Cardiac muscle cell (in vitro differentiated cells and primary cell): ENCODE measurements at places on chromosomes 6 and 20. TPM values are rescaled to one million over a fixed set of nuclear protein-coding genes. Genes with fewer than 3 reads are reported as not detected.

DNA sequence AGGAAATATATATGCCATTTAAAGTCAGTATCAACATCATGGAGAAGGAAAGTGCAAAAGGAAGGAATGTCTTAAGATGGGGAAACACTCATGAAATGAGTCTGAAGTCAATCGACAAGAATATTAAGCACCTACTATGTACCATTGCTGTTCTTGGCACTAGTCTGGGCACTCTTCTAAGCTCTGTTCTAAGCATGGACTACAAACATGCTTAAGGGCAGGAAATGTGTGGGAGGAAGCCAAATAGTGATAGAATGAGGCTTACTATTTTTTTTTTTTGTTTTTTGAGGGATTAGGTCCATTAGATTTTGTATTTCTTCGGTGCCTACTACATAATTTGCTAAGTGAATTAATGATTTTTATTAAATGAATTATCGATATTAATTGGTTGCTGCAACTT lies 83.8 kb upstream of the SUPT3H start:
- H3K27ac ChIP-seq, result no peak overlapping the region
- H3K27me3 ChIP-seq, result no peaks in the 10 kb centered on the region
- H3K4me3 ChIP-seq, result no peak overlapping the region
- DNase-seq, result peak; percentile 43

DNA sequence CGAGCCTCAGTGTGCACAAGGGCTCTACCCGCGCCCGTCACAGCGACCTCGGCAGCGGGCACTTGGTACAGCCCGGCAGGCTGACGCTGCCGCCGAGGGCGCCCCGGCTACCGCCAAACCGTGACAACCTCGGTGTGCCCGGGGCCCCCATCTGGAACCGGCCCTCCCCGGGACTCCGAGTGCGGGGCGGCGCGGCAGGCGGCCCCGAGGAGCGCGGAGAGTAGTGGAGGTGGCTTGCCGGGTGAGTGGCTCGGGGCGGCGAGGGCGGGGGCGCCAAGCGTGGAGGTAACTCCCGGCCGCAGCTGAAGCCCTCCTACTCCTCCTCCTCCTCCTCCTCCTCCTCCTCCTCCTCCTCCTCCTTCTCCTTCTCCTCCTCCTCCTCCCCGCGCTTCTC lies at the start of gene ISM1:
Gene ISM1, plus strand, starts transcription at position 371 of the 394 bp plus-strand sequence. CDS start 503 bp downstream, outside the sequence.
- H3K4me1 ChIP-seq, result no peaks in the 10 kb centered on the region
- no peak within 1 kb of the TSS for H3K27ac ChIP-seq
- peaks cover 75% of the 10 kb centered on the region for H3K27me3 ChIP-seq
- DNase-seq, result peak; percentile 36
- no peaks in the 10 kb centered on the region for H3K36me3 ChIP-seq

- H3K27ac ChIP-seq, result no peak overlapping the region
- peaks cover 6% of the 10 kb centered on the region for H3K4me1 ChIP-seq
- DNase-seq, result no peak
These were observed 52.0 kb upstream of the BMP2 start for GRCh38 chr20:6715401-6715941.

DNA sequence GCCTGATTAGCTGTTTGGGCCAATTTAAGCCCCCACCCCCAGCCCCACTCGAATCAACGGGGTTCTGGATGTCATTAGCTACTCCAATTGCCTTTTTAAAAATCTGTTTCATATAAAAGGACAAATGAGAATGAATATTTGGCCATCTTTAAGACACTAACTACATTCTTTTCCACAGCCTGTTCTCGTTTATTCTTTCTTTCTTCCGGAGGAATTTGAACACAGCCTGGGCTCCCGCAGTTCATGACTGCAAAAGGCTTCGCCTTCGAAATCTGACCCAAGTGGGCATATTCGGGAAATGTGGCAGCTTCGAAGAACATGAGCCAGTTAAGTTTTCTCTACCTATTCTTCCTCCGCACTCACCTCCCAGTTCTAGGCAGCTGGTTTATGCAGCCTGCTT lies 49.4 kb upstream of the NFATC2 start:
- H3K36me3 ChIP-seq, result no peaks in the 10 kb centered on the region
- H3K4me1 ChIP-seq, result peaks cover 7% of the 10 kb centered on the region
- no peak for DNase-seq
- no peak overlapping the region for H3K4me3 ChIP-seq
- no peak overlapping the region for H3K27ac ChIP-seq
- H3K27me3 ChIP-seq, result no peaks in the 10 kb centered on the region

DNA sequence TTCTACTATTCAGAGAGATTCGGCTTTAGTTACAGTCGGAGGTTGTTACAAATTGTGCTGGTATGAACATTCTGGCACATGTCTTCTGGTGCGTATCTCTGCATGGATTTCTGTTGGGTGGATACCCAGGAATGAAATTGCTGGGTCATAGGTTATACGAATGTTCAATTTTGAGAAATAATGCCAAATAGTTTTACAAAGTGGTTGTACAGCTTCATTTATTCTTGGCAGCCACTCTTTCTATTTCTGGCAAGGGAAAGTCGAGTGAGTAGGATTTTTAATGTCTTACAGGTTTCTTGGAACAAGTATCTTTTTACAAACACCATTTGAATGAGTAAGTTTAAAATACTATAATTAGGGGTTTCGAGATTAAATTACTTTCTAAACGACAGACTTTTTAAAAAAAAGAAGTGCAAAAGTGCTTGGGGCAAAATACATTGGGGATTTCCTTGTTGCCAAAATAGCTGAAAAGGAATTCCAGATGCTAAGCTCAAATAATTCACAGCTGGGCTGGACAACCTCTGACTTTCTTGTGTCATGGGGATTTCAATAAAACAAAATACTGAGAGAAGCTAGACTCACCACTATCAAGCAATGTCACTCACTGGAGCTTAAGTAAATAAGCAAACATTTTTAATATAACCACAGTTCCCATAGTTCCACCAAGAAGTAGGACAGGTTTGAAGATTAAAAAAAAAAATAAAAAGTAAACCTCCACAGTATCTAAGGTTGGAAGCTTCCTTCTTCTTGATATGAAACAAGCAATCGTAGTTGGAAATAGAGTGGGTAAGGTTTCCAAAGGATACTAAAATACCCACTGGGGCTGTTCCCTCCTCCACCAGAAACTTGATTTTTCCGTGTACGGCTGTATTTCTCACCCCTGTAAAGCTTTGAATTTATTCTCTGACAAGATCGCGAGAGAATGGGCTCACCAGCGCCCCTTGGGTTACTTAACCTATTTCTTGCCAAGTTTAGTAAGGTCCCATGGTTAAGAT lies 21.6 kb upstream of the GFOD1 start:
- H3K27ac ChIP-seq, result no peak overlapping the region
- no peak for DNase-seq
- H3K4me3 ChIP-seq, result no peak overlapping the region
- H3K4me1 ChIP-seq, result no peaks in the 10 kb centered on the region
- H3K36me3 ChIP-seq, result no peaks in the 10 kb centered on the region
- no peaks in the 10 kb centered on the region for H3K27me3 ChIP-seq

DNA sequence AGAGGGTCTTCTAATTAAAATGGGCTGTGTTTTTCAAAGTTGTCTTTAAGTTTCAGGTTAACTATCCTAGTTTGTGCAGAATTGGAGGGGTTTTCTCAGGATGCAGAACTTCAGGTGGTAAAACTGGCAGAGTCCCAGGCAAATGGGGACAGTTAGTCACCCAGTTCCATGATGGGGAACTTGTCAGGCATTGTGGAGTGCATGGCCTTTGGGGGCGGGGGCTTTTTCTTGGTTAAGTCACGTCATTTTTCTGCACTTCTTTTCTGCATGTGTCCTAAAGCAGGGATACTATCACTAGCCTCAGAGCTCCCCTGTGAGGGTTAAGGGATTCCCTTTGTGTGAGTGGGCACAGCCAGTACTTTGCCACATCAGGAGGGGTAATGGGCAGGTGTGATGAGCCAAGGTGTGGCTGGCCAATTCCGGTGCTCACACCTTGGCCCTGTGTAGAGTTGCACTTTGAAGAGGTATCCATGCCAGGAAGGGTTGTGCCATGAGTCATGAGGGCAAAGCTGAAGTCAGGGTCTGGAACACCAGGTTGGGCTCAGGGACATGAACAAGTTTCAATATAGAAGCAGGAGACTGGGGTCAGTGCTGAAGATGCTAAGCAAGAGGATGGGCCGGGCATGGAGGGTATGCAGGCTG lies 126.0 kb upstream of the RREB1 start:
- H3K27ac ChIP-seq, result no peak overlapping the region
- no peak for DNase-seq
- no peaks in the 10 kb centered on the region for H3K36me3 ChIP-seq
- H3K27me3 ChIP-seq, result no peaks in the 10 kb centered on the region

GRCh38 chr6:20840675-20841074 lies 306.4 kb downstream of the CDKAL1 start:
- H3K4me1 ChIP-seq, result no peaks in the 10 kb centered on the region
- no peak for DNase-seq
- H3K27ac ChIP-seq, result no peak overlapping the region
- no peaks in the 10 kb centered on the region for H3K27me3 ChIP-seq
- H3K36me3 ChIP-seq, result no peaks in the 10 kb centered on the region

The TBX18 gene
- total RNA-seq, result 5.2 and 5.5 TPM in 2 replicates

The IRF4 gene
- total RNA-seq, result not detected in 2 replicates

The CRNKL1 gene
- 18.8 and 24.8 TPM in 2 replicates for total RNA-seq

The KCNG1 gene
- 72.0 and 129 TPM in 2 replicates for total RNA-seq
